Activated CD4-positive, alpha-beta T cell treated with anti-CD3 and anti-CD28 coated beads, Interleukin-2, Interleukin-4, amounts not matched to agents 100 ng/mL and 50 ng/mL, durations not matched to agents 16 hours and 8 hours (primary cell): ENCODE measurements at places on chromosomes 11 and 22.

DNA sequence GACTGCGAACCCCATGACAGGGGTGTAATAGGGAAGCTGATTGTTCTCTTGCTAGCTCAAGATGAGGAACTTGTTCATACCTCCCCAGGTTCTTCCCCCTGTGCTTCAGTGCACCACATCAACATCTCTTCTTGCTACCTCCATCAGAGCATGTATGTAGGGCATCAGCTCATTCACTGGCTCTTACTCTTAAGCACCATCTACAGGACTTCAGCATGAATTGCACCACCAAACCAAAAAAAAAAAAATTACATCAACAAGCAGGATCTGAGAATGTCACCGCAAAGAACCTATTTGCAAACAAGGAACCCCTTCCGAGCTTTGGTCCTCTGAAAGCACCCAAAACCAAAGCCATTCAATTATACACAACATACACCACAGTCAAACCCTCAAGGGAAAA, 2226.5 kb upstream of the RAG2 start:
- DNase-seq = no peak

DNA sequence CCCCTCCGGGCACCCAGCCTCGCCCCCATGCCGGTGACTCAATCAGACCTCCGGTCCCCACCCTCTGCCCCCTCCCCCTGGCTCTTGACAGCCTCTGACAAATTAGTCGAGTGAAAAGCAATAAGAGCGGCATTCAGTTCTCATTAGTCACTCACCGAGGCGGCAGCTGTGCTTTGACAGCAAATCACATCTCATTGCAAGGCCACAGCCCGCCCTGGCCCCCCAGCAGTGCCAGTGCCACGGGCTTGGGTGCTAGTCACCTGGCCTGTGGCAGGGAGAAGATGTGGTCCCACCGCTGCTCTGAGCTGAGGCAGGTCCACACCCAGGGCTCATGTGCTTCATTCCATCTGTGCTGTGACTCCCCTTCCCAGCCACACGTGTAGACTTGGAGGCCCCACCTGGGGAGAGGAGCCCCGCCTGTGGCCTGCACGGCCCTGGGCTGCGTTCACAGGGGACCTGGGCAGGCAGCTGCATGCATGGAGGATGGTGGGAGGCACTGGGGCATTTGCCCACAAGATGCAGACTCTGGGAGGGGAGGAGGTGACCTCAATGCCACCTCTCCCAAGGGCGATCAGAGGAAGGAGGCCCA, 7.4 kb upstream of the TH start:
- no peak for DNase-seq

GRCh38 chr11:64356498-64357411, 2.2 kb upstream of the RPS6KA4 start:
- peak; percentile 40 for DNase-seq

DNA sequence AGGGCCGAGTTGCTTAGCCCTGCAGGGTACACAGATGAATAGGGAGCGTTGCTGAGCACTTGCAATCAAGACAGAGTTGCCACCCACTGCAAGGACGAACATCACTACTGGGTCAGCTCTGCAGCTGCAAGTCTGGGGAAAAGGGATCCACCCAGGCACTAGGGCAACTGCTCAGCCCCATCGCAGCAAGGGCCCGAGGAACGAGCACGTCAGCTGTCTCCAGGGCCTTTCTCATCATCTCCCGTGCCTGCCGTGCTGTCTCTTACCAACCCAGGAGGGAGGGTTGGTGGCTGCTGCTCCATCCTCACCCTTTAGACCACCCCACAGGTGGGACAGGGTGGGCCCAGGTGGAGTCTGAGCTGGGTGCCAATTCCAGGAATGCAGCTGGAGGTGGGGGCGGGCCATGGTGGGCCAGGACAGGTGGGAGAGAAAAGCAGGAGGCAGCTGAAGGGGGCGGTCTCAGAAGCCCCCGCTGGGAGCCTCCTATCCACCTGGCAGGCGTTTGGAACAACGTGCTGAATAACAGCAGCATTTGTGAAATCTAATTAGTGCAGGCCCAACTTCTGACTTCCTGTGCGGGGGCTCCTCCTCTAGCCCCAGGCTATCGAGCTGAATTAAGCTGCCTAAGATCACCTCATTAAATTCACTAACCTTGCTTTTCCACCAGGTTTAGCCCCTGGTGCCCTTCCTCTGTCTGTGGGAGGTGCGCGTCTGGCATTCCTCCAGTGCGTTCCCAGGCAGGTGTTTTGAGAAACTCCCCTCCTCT, 252.5 kb downstream of the ST3GAL4 start:
- no peak for DNase-seq

- no peak for DNase-seq
Measured at GRCh38 chr11:110711448-110711775, 825 bp downstream of the ARHGAP20 start.

DNA sequence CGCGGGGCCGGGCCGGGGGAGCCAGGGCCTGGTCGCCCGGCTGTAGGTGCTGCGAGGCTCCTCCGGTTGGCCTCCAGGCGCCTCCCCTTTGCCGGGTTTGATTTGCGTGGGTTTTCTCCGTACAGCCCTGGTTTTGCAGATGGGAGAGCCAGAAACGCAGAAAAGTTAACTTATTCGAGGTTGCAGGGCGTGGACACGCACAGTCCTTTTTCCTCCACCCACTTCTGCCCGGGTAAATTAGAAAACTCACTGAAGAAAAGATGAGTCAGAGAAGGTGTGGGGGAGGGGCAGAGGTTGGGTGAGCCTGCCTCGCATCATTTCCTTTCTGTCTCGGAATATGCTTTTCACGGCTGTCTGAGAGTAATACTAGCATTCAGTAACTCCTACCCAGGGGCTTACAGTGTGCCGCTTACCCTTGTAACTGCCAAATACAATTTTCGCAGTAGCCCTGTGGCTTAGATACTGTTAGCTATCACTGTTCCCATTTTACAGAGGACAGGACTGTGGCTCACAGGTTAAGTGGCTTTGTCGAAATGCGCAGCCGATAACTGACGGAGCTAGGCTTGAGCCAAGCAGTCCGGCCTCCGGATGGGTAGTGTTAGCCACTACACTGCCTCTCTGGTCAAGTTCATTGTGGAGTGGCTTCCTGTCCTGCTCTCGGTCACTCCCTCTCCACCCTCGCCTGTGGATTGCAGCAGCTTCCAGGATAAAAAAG, 812 bp downstream of the FADD start:
- DNase-seq = peak; percentile 89

GRCh38 chr11:123173040-123173855, 21.8 kb downstream of the CLMP start:
- no peak for DNase-seq

- DNase-seq = no peak
Measured at GRCh38 chr11:30333405-30333804, 10.5 kb downstream of the ARL14EP start.

GRCh38 chr11:73859671-73860070, 17.0 kb downstream of the COA4 start:
- no peak for DNase-seq

- DNase-seq = no peak
Measured at GRCh38 chr11:34188181-34188580, 82.8 kb downstream of the NAT10 start.

- DNase-seq = no peak
Measured at GRCh38 chr11:74412321-74412720, 14.1 kb upstream of the PGM2L1 start.

DNA sequence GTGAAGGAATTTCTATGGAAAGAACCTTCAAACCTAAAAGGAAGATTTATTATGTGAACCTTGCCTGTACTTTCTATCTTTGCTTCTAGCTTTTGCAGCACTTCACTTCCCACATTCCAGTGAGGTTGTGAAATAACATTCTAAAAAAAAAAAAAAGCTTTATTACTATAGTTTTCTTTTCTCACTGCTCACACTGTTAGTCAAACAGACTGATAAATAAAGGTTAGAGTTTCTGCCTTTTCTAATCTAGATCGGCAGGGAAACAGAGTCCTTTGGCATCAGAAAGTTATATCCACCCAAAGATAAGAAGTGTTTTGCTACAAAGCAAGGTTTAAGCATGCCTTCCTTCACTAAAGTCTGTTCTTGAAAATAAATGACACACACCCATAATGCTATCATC, 2.8 kb downstream of the AAMDC start:
- DNase-seq = no peak
